Fibroblast of the conjunctiva (primary cell): ENCODE measurements at places on chromosomes 3 and 15.
A peak's percentile ranks its signal among the peaks of the same experiment; 100 is the strongest.

DNA sequence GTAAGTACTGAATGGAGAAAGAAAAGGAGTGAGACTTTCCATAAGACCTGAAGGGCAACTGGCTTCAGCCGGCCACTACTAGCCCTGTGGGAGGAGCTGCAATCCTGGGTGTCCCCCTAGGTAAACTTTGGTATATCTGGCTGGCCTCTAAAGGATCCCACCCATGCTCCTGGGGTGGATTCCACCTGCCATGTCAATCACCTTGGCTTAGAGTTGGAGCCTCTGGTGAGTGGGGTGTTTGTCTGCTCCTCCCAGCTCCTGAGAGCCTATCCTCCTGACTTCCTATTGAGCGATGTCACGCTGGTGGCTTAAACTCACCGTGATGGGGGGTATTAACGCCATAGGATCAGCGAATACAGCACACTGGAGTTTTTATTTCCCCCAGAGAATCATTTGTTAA is 2.6 kb downstream of the SPTBN5 start:
- no peak for DNase-seq

GRCh38 chr3:132273036-132273435 is 44.2 kb upstream of the ACP3 start:
- DNase-seq = no peak

GRCh38 chr15:84142888-84143337 is 92.7 kb upstream of the GOLGA6L4 start:
- DNase-seq = peak; percentile 78

GRCh38 chr3:45509038-45509767 is 85.3 kb upstream of the LIMD1 start:
- DNase-seq = peak; percentile 78

DNA sequence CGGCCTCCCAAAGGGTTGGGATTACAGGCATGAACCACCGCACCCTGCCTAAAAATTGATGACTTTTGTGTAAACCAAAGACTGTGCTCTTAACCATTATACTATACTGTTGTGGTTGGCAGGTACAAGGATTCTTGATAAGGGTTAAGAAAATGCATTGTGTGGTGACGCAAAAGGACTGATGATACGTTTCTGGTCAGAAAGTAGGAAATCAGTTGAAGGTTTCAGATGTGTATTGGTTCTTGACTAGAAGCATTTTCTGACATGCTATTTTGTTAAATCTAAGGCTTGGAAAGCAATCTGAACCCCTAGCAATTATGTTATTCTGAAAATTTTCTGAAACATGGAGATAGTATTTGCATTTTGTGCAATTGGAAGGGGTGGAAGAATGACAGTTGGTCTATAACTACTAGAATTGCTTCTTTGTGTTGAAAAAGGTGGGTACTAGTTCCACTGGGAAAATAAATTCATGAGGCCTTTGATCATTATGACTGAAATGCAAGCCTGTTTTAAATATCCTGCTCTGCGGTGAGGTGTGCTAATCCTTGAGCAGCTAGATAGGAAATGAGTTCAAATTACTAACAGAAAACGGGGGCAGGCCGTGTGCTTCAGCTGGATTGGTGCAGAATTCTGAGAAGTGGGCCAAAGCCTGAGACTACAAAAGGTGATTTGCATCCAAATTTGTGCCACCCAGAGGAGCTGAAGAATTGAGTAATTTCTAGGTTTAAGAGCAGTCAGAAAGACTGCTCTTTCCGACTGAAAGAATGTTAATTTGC is 66.0 kb upstream of the LRRFIP2 start:
- DNase-seq = no peak

DNA sequence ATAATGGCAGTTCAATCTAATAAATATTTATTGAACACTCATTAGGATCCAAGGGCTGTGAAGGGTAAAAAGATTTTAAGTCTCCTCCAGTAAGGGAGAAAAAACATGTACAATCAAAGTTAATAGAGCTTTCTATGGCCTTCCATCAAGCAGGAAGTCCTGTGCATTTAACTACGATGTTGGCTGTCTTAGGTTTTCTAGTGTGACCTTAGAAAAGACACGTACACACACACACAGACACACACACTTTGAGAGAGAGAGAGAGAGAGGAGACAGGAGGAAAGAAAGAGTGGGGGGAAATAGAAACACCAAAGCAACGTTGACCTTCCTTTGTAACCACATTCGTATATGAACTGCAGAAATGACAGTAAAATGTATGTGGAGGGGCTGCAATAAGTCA is 126.1 kb upstream of the TMC3 start:
- no peak for DNase-seq

- DNase-seq = peak; percentile 98
These were observed 127.0 kb downstream of the KLHL25 start for GRCh38 chr15:85667491-85668424.

- DNase-seq = no peak
These were observed 40.9 kb upstream of the PIK3R4 start for GRCh38 chr3:130787422-130788068.

- DNase-seq = peak; percentile 2
These were observed 84.5 kb upstream of the STT3B start for GRCh38 chr3:31448035-31448881.

DNA sequence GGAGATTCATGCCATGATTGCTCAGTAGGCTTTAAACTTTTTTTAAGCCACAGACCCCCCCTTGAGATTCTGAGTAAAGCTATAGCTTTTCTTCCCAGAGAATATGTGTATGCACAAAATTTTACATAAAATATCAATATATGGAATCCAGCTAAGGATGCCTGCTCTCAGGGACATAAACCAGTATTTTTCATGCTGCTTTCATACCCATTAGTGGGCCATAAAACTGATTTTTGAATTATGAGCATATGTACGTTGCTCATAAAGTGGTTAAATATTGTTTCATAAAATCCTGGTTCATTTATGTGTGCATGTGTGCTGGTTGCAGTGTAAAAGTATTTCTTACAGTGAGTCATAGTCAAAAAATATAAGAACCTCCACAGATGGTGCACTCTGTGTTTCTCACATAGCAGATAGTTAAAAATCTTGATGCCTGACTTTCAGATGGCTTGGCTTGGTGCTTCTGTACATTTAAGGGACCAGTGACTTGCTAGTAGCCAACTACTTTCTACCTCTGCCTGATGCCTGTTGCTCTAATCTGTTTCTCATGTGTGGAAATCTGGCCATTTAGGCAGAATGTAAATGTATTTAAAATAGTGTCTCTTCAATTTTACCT is 71.9 kb downstream of the ARHGEF26 start:
- DNase-seq = no peak

- no peak for DNase-seq
These were observed 69.3 kb downstream of the ADAMTSL3 start for GRCh38 chr15:83723216-83723615.

GRCh38 chr3:150984066-150984465 is 11.5 kb upstream of the CLRN1 start:
- no peak for DNase-seq

GRCh38 chr15:59353994-59354416 is 18.7 kb downstream of the MYO1E start:
- no peak for DNase-seq

GRCh38 chr3:166100730-166101129 is 263.5 kb upstream of the BCHE start:
- DNase-seq = no peak

DNA sequence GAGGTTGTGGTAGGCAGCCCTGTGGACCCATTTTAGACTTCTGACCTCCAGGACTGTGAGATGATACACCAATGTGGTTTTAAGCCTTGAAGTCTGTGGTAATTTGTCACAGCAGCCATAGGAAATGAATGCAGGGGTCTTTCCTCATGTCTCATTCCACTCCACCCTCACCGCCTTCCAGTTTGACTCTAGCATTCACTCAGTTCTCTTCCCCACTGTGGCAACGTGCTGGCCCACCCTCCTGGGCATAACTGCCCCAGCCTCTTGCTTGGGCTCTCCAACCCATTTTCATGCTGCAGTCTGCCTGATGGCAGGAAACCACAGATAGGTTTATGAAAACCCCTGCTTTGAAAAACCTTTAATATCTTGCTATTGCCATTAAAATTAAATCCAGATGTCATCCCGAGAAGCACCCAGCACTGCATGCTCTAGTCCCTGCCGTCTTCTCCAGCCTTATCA is 7.3 kb upstream of the TRNT1 start:
- no peak for DNase-seq

DNA sequence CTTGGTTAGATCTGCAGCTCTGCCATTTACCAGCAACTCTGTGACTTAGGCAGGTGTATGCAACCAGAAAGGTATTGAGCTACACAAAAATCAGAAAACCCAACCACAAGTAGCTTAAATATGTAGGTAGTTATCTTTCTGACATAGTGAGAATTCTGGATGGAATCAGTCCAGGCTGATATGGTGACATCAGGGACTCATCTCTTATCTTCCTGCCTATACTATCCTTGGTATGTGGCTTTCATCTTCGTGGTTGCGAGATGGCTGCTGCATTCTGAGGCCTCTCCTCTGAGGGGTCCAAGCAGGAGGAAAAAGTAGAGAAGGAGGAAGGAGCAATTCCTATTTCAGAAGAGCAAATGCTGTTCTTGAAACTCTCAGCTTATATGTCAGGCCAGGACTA is 40.0 kb downstream of the CTDSPL start:
- DNase-seq = no peak

- DNase-seq = no peak
These were observed 229.0 kb downstream of the THSD4 start for GRCh38 chr15:71344316-71344715.

GRCh38 chr3:6177417-6177816 is 683.5 kb upstream of the GRM7 start:
- no peak for DNase-seq

DNA sequence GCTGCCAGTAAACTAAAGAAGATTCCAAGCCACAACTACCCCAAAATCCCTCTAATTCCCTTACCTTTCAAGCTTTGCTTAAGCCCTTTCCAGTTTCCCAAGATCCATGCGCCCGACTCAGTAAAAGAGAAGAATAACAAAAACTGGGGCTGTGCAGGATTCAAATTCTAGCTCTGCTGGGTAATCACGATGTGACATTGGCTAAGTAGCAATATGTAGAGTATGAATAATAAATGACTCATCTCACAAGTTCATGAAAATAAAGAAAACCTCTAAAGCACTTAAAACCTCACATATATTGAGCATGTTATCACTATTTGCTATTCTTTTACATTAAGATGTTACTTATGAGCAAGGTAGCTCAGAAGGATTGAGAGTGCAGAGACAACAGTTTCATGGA is 522.2 kb upstream of the ZNF717 start:
- DNase-seq = no peak

DNA sequence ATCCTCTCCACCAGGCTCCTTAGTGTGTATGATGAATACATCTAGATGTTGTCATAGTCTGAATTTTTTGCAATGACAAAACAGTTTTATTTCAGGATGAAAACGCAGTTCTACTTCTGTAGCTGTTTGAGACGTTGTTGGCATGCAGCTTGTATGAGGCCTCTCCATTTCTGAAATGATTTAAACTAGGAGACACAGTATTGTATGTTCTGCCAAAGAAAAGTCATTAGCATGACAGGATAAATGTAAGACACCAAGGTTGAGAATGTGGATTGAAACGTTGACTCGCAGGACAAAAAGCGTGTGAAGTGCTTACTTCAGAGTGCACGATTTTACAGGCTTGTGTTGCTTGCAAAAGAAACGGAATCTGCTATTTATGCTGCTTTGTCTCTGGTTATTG is 35.3 kb downstream of the ABHD17C start:
- DNase-seq = no peak

GRCh38 chr15:36763685-36764084 is 184.3 kb downstream of the CDIN1 start:
- no peak for DNase-seq

GRCh38 chr3:106349191-106349881 is 480.5 kb upstream of the CBLB start:
- no peak for DNase-seq

- peak; percentile 36 for DNase-seq
These were observed 59.6 kb upstream of the LMCD1 start for GRCh38 chr3:8441969-8442559.

DNA sequence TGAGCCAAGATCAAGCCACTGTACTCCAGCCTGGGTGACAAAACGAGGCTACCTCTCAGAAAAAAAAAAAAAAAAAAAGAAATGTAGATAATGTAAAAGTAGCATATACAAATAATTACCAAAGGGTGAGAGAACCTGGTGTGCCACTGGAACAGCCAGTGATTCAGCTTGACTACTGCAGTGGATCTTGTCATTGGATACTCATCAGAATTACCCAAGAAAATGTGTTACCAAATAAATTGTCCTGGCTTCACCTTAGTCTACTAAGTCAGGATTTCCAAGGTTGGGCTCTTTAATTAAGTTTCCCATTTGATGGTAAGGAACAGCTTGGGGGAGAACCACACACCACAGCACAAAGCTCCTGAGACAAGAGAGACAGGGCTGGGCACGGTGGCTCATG is 1.5 kb downstream of the NICN1 start:
- no peak for DNase-seq

DNA sequence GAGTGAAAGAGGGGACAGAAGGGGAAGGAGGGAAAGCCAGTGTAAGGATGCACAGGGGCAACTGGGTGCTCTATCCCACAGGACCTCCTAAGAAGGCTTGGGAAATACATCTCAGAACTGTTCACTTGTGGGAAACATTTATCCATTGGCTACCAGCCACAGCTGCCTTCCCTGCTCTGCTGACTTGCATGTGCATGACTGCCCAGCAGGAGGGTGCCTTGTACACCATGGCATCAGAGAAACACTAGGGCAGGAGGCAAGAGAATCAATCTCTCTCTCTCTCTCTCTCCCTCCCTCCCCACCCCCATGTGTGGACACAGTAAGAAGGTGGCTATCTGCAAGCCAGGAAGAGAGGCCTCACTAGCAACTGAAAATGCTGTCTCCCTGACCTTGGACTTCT is 62.9 kb upstream of the ZBTB38 start:
- peak; percentile 31 for DNase-seq

- no peak for DNase-seq
These were observed 310.7 kb downstream of the RORA start for GRCh38 chr15:60918234-60918959.

- peak; percentile 29 for DNase-seq
These were observed 1.2 kb downstream of the MEX3B start for GRCh38 chr15:82044373-82045178.

GRCh38 chr3:169122416-169122815 is 541.1 kb downstream of the MECOM start:
- no peak for DNase-seq

GRCh38 chr15:40307421-40308211 is at the start of gene PLCB2:
TSS of gene PLCB2 (minus strand) at chr15:40307935. CDS start at chr15:40307672, 263 bp downstream.
- no peak for DNase-seq
